Kidney capillary endothelial cell (primary cell): ENCODE measurements at places on chromosomes 12 and 14.

DNA sequence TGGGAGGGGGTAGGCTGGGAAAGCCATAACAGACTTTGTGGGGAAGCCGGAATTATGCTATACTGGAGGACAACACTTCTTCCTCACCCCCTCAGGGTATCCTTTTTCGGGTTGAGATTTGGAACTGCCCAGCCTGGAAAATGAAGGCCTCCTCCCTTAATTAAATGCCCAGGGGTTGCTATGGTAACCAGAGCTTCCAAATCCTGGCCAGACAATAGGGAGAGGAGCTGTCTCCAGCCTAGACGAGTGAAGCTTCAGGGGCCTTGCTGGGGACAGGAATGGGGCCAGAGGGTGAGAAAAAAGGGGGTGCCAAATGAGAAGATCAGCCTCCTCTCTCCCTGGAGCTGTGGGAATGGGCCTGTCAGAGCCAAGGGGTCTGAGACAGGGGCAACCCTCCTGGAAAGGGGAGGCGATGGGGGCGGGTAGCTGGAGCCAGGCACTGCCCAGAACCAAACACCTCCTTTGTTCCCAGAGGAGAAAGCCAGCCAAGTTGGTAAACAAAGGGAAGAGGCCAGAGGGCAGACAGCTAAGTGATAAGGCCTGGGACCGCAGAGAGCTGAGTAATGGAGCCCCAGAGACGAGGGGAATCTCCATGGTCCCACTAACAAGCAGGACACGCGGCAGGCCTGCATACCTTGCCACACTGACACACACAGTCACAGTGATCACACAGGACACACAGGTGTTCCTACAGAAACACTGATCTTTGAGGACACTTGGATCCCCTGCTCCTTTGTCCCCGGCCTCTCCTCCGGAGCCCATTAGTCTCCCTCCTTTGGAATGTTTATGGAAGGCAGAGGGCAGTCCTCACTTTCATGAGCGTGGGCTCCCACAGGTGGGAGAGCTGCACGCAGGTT, 17.9 kb upstream of the RND1 start:
- no peak for DNase-seq

DNA sequence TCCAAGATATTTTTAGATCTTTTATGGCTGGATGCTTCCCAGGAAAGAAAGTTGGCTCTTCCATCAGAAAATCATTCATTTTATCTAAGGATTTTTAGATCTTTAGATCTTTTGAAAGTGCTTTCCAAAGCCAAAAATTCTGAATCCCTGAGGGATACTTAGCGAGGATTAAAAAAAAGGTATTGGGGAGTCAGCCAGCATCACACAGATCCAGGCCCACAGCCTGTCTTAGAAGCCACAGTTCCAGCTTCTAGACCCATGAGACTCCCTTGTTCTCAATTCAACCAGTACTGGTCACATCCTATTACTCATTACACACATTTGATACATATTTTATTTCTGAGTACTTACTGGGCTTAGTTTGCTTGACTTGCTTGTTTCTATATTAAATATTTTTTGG, 49.9 kb downstream of the TSPAN8 start:
- DNase-seq, result no peak

GRCh38 chr14:92584220-92584619, 70.6 kb downstream of the RIN3 start:
- no peak for DNase-seq

DNA sequence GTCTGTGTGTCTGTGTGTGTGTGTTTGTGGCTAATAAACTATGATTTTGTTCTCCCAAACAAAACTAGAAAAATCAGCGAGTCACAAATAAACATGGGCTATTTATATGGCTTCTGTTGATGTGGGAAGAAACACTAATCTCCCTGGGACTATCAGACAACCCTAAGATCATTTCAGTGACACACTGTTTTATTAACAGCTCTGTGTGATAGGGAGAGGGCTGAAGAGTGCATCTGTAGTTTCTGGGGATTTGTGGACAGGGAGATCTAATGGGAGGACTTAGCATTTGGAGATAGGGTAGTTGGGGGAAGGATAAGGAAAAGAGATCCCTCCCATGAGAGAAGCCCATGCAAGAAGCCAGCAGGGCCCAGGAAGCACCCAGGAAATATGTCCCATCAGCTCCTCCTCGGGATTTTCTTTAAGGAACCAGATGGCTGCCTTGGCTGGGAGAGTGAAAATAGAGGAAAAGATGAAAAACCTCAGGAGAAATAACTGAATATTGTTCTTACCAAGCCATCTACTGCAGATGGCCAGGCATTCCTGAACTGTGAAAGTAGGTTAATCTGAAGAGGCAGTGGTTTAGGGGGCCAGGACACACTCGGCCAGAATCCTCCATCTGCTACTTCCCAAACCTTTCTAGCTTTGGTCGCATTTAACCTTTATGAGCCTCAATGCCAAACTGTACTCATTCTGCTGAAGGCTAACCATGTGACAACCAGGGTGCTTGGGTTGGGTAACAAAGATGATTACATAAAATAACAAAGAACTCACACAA, 253.4 kb downstream of the BTG1 start:
- DNase-seq, result no peak

- DNase-seq, result no peak
Observed at GRCh38 chr14:79630288-79630960, 580.9 kb downstream of the DIO2 start.

DNA sequence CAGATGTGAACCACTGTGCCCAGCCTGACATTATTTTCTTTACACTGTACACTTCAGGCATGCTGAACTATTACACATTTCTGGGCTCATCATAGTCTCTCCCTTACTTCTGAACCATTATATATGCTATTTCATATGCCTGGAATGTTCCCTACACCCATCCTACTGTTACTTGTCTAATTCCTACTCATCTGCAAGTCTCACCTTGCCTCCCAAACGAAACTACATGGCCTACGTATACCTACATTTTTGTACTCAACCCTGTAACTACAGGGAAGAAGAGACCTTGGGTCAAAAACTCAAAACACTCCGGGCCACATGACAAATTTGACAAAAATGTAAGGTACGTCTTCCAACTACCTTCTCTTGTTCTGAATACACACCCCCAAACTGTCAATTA, 9.5 kb upstream of the EEA1 start:
- DNase-seq, result no peak
